Endothelial cell (in vitro differentiated cells): ENCODE measurements at places on chromosomes 13 and 19.

GRCh38 chr19:51750400-51751094 is 1.1 kb downstream of the FPR1 start:
- peaks cover 4% of the 10 kb centered on the region for H3K27me3 ChIP-seq
- peaks cover 7% of the 10 kb centered on the region for H3K4me1 ChIP-seq
- H3K4me3 ChIP-seq = peak overlapping the region; percentile 0
- no peak for DNase-seq

GRCh38 chr13:93698016-93698613 is 471.5 kb downstream of the GPC6 start:
- DNase-seq = no peak
- H3K4me3 ChIP-seq = no peak overlapping the region
- H3K27me3 ChIP-seq = peaks cover 3% of the 10 kb centered on the region

DNA sequence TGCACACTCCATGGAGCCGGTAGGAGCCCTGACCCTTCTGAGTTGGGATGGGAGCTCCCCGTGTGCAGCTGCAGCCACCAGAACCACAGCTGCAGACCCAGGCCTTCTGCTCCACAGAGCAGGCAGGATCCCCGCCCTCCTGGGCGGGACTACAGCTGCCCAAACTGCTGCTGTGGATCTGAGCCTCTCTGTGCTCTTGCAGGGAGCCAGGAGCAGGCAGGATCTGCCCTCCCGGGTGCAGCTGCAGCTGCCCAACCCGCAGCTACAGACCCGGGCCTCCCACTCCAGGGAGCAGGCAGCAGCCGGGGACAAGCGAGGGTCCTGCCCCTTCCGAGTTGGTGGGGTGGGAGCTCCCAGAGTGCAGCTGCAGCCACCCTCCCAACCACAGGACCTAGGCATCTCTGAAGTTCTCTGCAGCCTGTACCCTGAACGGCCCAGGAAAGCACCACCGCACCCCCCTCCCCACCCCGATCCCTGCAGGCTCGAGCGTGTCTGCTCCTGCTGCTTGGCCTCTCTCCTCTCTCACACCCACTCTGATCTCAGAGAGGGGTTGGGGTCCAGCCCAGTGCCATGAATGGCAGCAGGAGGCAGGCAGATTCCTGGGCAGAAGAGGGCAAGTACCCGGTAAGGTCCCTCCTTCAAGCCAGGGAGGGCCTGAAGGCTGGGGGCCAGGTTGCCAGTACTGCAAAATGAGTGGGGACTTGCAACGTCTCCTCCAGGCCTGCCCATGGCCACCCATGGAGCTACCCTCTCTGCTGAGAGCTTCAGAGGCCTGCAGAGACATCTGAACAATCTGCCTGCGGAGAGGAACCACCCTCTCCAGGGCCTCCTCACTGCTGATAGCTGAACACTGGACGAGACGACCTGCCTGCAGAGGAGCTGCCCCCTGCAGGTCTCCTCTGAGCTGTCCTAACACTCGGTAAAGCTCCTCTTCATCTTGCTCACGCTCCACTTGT is 16.4 kb upstream of the EMP3 start:
- H3K36me3 ChIP-seq = no peaks in the 10 kb centered on the region
- no peak for DNase-seq
- H3K4me3 ChIP-seq = no peak overlapping the region
- H3K4me1 ChIP-seq = peaks cover 6% of the 10 kb centered on the region

DNA sequence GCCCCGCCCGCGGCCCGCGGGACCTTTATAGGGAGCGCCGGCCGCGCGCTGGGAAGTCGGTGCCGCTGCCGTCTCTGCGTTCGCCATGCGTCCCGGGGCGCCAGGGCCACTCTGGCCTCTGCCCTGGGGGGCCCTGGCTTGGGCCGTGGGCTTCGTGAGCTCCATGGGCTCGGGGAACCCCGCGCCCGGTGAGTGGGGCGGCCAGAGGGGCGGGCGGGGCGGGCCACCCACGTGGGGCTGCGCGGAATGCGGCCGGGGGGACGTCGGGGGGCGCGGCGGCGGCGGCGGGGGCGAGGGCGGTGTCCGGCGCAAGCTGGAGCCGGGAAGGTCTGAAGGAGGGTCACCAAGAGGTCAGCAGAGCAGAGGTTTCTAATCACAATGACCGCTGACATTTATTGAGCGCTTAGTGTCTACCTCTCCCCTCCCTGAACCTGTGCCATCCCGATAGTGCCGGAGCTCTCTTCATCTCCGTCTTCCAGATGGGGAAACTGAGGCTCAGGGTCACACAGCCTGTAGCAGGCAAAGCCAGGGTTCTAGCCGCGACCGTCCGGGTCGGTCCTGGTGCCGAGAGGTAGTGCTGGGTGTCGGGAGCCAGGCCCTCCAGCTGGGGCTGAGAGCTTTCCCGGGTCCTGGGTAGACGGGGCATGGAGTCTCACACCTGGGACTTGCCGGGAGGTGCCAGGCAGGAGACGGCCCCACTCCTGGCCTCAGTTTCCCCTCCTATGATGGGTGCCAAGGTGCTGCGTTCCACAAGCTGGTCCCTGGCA is at the start of gene FSTL3:
FSTL3 (plus strand) TSS at position 54 of the 767 bp plus-strand sequence; CDS start at position 86, 32 bp downstream.
- H3K27me3 ChIP-seq = peaks cover 8% of the 10 kb centered on the region
- peaks cover 2% of the 10 kb centered on the region for H3K4me1 ChIP-seq
- DNase-seq = no peak
- H3K27ac ChIP-seq = no peak within 1 kb of the TSS

GRCh38 chr19:52336791-52337381 is 843 bp downstream of the ZNF610 start:
- peak; percentile 4 for DNase-seq
- H3K4me1 ChIP-seq = peaks cover 15% of the 10 kb centered on the region
- peak overlapping the region; percentile 96 for H3K4me3 ChIP-seq

DNA sequence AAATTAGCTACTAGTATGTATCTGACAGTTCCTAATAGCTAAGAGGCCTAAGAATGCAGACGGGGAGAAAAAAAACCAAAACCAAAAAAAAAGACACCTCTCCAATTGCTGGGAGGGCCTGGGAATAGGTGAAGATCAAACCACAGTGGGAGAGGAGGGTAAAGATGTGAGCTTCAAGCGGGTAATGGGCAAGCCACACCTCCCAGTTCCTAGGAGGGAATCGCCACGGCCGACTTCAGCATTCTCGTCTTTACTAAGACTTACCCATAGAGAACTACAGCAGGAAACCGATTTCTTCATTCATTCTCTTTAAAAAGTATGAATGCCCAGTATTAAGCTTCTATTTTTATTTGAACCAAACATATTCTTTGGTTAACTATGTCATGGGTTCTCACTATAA is 5.6 kb upstream of the EEF1AKMT1 start:
- peaks cover 14% of the 10 kb centered on the region for H3K36me3 ChIP-seq
- peaks cover 2% of the 10 kb centered on the region for H3K4me1 ChIP-seq
- H3K4me3 ChIP-seq = no peak overlapping the region
- H3K27me3 ChIP-seq = peaks cover 4% of the 10 kb centered on the region

DNA sequence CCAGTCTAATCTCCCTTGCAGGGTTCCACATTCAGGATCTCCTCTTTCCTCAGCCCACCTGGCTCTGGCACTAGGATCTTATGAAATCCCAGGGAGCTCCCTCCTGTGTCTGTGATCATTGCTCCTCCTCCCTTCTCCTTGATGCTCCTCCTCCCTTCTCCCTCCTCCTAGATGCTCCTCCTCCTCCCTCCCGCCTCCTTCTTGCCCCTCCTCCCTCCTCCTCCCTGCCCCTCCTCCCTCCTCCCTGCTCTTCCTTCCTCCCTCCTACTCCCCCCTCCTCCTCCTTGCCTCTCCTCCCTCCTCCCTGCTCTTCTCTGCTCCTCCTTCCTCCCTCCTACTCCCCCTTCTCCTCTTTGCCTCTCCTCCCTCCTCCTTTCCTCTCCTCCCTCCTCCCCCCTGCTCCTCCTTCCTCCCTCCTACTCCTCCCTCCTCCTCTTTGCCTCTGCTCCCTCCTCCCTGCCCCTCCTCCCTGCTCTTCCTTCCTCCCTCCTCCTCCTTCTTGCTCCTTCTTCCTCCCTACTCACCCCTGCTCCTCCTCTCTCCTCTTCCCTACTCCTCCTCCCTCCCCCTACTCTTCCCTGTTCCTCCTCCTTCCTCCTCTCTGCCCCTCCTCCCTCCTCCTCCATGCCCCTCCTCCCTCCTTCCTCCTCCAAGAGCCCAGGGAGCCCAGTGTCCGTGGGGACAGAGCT is 14.9 kb upstream of the ZBTB7A start:
- DNase-seq = no peak
- H3K36me3 ChIP-seq = no peaks in the 10 kb centered on the region
- no peak overlapping the region for H3K27ac ChIP-seq

DNA sequence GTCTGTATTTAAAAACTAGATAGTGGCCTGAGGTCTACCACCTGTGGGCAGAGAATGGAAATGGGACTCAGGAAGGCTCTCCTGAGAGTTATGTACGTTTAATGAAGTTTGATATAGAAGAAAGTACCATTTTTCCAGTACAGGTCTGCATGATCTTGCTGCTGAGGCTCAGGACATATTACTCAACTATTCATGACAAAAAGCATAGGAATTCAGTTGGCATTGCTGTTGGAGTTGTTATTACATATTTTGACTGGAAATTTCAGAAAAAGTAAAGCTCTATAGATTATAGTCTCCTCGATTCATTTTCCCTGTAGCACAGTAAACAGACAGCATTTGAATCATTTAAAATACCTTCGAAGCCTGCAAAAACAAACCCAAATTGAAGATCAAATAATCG is 469.8 kb downstream of the DCT start:
- no peak for DNase-seq
- no peak overlapping the region for H3K27ac ChIP-seq

DNA sequence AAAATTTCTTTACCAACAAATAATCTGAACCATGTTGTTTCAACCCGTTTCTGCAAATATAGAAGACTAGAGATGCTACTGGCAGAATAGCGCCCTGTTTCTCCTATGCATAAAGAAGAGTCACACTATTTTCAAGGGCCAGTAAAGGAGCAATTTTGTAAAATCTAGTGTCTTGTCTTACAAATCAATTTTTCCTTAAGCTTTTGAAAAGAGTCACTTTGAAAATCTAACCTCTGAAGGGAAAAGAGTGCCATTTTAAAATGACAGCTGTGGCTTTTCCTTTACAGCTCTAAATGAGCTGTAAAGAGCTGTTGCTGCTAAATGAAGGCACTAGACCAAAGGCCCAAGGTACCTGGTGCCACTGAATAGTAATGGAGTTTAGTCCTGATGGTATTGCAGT is 16.9 kb upstream of the GTF2F2 start:
- no peak overlapping the region for H3K4me3 ChIP-seq
- peaks cover 3% of the 10 kb centered on the region for H3K27me3 ChIP-seq
- no peaks in the 10 kb centered on the region for H3K36me3 ChIP-seq
- no peak for DNase-seq

DNA sequence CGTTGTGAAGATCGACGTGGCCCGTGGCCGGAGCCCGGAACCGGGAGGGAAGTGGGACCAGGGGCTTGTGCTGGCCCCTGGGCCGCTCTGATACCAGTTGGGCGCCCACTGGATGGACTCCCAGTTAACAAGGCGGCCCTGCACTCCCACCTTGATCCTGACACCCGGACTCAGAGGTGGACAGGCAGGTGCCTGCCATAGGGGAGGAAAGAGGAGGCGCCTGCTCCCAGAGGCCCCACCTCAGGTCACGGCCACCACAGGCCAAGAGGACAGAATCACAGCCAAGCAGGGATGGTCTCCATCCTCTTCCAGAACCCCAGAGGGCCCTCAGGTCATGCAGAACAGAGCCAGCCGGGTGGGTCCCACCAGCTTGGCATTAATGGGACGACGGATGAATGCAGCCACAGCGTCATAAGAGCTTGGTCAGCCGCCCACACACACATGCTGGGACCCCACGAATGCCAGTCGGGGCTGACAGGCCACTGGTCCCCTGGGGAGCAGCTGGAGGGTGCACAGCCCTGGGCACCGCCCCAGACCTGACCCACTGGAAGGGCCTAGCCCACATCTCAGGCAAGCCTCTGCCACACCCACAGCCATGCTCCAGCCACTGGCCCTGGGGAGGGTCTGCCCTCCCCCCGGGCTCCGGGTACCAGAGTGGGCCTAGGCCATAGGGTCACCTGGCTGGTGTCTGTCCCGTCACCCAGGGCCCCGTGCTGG is 9.6 kb upstream of the KLF16 start:
- H3K36me3 ChIP-seq = peaks cover 3% of the 10 kb centered on the region
- peaks cover 25% of the 10 kb centered on the region for H3K27me3 ChIP-seq
- H3K4me3 ChIP-seq = no peak overlapping the region
- no peak overlapping the region for H3K27ac ChIP-seq
